Upper lobe of left lung (tissue), 6 donors: ENCODE measurements at places on chromosomes 12 and 14. TPM values are rescaled to one million over a fixed set of nuclear protein-coding genes. Genes with fewer than 3 reads are reported as not detected.
A peak's percentile ranks its signal among the peaks of the same experiment; 100 is the strongest.

DNA sequence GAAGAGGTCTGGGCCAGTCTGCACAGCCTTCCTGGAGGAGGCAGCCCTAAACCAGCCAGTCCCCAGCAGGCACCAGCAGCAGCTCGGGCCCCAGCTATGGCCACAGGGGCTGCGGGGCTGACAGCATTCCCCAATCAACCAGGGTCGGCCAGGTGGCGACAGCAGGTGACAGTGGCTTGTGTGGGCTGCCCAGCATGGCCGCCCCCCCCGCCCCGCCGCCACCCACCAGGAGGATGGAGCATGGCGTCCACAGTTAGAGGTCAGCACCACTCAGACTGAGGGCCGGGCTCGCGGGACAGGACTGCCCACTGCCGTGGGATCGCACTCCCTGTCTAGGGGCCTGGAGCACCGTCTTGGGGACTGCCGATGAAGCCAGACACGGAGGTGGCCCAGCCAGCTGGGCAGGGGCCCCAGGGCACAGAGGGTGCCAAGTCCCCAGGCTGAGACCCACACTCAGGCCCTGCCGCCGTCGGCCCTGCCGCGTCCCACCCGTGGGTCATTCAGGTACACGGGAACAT is 15.0 kb downstream of the AKT1 start:
- H3K4me3 ChIP-seq = no peak overlapping the region
- no peaks in the 10 kb centered on the region for H3K27me3 ChIP-seq
- no peak overlapping the region for H3K27ac ChIP-seq
- DNase-seq = peak; percentile 76

The NKX2-1 gene
- total RNA-seq = 249 TPM

- H3K36me3 ChIP-seq = no peaks in the 10 kb centered on the region
- DNase-seq = peak; percentile 53
- no peaks in the 10 kb centered on the region for H3K27me3 ChIP-seq
- H3K4me3 ChIP-seq = no peak overlapping the region
- no peak overlapping the region for H3K27ac ChIP-seq
- peaks cover 15% of the 10 kb centered on the region for H3K4me1 ChIP-seq
Measured at GRCh38 chr12:104546575-104546974, 89.8 kb downstream of the CHST11 start.

The CYP27B1 gene
- total RNA-seq = 0.98 TPM

The DNAI7 gene
- total RNA-seq = 3.0 TPM

DNA sequence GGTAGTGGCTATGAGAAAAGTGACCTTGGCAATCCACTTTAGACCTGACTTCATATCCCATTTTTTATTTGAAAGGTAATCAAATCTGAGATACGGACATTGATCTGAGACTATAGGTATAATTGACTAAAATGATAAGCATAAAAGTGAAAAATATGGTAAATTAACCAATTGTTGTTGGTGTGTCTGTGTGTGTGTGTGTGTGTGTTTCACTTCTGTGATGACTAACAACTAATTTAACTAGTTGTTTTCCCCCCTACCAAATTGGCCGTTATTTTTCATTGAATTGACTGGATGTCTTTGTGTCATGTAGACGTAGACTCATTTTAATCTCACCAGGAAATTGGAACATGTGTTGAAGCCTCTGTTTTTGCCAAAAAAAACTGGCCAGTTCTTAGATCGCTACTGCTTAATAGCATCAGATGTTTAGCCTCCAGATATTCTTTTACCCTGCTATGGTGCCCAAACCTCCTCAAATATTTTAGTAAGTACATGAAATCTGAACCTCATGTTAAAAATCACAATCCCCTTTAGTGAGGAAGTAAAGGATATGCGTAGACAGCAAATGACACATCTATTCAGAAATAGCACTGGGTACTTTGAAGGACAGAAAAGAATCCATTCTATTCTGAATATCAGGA is 395.0 kb downstream of the EGLN3 start:
- H3K4me1 ChIP-seq = no peaks in the 10 kb centered on the region
- H3K27me3 ChIP-seq = no peaks in the 10 kb centered on the region
- no peak for DNase-seq
- no peaks in the 10 kb centered on the region for H3K36me3 ChIP-seq

The NEDD8 gene
- 144 TPM for total RNA-seq

DNA sequence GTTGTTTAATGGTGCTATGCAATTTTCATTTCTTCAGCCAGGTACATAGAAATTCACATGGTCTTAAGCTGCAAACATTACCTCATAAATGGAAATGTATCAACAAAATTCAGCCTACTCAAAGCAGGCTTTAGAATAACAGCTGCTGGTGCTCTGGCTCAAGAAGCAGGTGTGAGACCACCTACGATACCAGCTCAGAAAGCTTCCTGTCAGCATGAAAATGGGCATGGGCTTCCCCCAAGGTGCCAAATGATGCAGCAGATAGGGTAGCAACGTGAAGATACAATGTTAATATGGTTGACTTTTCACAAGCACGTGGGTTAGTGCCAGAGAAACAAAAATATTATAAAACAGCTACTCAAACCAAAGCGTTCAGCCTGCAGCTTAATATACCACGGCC is 343.4 kb upstream of the PRICKLE1 start:
- H3K4me1 ChIP-seq = no peaks in the 10 kb centered on the region
- no peaks in the 10 kb centered on the region for H3K27me3 ChIP-seq
- no peak overlapping the region for H3K4me3 ChIP-seq
- no peaks in the 10 kb centered on the region for H3K36me3 ChIP-seq

- DNase-seq = peak; percentile 68
- peak overlapping the region; percentile 85 for H3K4me3 ChIP-seq
- peaks cover 41% of the 10 kb centered on the region for H3K4me1 ChIP-seq
- H3K27ac ChIP-seq = peak overlapping the region; percentile 99
- no peaks in the 10 kb centered on the region for H3K27me3 ChIP-seq
Measured at GRCh38 chr12:89349814-89350213, 2.5 kb downstream of the DUSP6 start.

The NEUROD4 gene
- total RNA-seq = not detected

The FAM181A gene
- total RNA-seq = 2.0 TPM

The SERPINA3 gene
- 111 TPM for total RNA-seq

The P2RX7 gene
- 13.4 TPM for total RNA-seq

- H3K4me1 ChIP-seq = no peaks in the 10 kb centered on the region
- DNase-seq = no peak
- no peak overlapping the region for H3K27ac ChIP-seq
- H3K4me3 ChIP-seq = no peak overlapping the region
- H3K27me3 ChIP-seq = no peaks in the 10 kb centered on the region
- H3K36me3 ChIP-seq = peaks cover 58% of the 10 kb centered on the region
Measured at GRCh38 chr14:71734885-71735284, 197.3 kb upstream of the RGS6 start.

DNA sequence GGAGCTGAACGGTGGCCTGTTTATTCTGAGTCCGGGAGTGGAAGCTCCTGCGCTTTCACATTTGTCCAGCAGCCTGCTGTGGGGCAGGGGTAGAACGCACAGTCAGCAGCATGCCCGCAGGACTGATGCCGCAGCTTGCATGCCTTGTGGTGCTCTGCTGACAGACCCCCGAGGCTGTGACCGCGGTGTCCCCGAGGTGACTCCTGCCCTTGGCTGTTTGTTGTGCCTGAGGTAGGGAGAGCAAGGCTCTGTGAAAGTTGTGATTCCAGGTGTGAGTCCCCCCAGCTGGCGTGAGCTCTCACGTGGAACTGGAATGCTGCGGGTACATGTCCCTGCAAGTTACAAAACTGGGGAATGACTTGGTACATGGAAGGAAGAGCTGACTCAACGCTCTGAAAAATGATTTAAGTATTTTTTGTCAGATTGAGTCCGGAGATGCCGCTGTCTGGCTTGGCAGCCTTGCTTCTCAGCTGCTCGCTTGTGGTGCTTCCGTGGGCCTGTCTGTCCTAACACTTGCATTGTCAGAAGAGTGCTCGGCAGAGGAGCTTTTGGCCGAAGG is 18.1 kb downstream of the MLXIP start:
- H3K4me1 ChIP-seq = peaks cover 53% of the 10 kb centered on the region
- H3K27me3 ChIP-seq = no peaks in the 10 kb centered on the region
- no peak overlapping the region for H3K4me3 ChIP-seq
- peak overlapping the region; percentile 69 for H3K27ac ChIP-seq
- no peaks in the 10 kb centered on the region for H3K36me3 ChIP-seq

- H3K27me3 ChIP-seq = no peaks in the 10 kb centered on the region
- no peaks in the 10 kb centered on the region for H3K36me3 ChIP-seq
- DNase-seq = no peak
- H3K4me3 ChIP-seq = no peak overlapping the region
- peaks cover 4% of the 10 kb centered on the region for H3K4me1 ChIP-seq
Measured at GRCh38 chr12:3273409-3273853, 196.3 kb downstream of the TSPAN9 start.

GRCh38 chr12:31961137-31961536 is 1.9 kb downstream of the RESF1 start:
- peaks cover 42% of the 10 kb centered on the region for H3K36me3 ChIP-seq
- H3K4me3 ChIP-seq = peak overlapping the region; percentile 1
- no peak for DNase-seq
- peak overlapping the region; percentile 50 for H3K27ac ChIP-seq
- no peaks in the 10 kb centered on the region for H3K27me3 ChIP-seq
- H3K4me1 ChIP-seq = peaks cover 37% of the 10 kb centered on the region

The FGD4 gene
- 50.8 TPM for total RNA-seq

DNA sequence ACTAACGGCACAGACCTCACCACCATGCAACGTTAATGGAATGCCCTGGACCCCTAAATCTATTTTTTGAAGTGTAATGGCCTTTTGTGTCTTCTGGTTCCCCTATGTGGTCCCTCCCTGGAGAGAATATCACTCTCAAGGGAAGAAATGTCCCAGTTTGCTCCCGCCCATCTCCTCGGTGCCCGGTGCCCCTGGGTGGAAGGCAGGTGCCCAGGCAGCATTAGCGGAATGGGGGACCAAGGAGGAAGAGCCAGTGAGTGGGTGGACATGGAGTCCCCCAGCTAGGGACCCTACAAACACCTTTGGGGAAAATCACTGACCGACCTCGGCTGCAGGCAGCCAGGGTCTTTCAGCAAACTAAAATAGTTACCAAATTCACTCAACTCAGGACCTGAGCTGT is 212.1 kb upstream of the RTL1 start:
- H3K4me3 ChIP-seq = no peak overlapping the region
- H3K36me3 ChIP-seq = no peaks in the 10 kb centered on the region
- H3K27ac ChIP-seq = no peak overlapping the region
- H3K27me3 ChIP-seq = no peaks in the 10 kb centered on the region
- no peaks in the 10 kb centered on the region for H3K4me1 ChIP-seq
- DNase-seq = peak; percentile 3

- peak; percentile 78 for DNase-seq
- H3K4me3 ChIP-seq = no peak overlapping the region
Measured at GRCh38 chr12:132341318-132342050, 12.1 kb upstream of the GALNT9 start.

DNA sequence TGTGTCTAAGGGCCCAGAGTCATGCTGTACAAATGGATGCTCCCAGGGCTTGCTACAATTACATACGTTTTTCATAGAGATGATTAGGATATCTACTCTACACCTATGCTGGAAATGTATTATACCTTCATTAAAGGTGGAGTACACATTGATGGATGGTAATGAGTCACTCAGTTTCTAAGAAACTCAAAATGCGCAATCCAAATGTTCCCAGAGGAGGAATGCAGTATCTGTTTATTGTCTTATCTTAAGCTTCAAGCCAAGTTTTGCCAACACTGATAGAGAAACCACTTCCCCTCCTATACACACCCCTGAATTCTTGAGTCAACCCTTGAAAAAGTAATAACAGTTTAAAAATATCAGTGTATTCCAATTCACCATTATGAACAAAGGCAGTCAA is 266.6 kb upstream of the FAR2 start:
- no peaks in the 10 kb centered on the region for H3K4me1 ChIP-seq
- H3K27ac ChIP-seq = no peak overlapping the region
- no peaks in the 10 kb centered on the region for H3K27me3 ChIP-seq
- H3K36me3 ChIP-seq = no peaks in the 10 kb centered on the region
- DNase-seq = no peak

DNA sequence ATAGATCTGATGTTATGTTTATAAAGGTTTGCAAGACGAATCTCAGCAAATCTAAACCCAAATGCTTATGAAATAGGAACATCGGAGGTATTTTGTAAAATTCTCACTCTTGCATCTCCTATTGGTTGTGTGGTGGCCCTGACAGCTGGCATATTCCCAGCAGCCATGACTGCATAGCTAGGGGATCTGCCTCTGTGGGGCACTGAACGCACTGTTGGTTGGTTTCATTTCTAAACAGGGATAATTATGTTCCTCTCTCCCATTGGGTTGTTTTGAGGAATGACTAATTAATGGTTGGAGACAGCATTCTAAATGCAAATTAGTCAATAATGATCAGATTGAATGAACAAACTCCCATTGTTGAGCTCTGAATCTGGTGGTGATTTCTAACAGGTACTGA is 2.7 kb upstream of the BEST3 start:
- H3K27ac ChIP-seq = no peak overlapping the region
- DNase-seq = no peak
- H3K36me3 ChIP-seq = no peaks in the 10 kb centered on the region
- H3K27me3 ChIP-seq = no peaks in the 10 kb centered on the region
